Tibial nerve (tissue), 4 donors: ENCODE measurements at places on chromosomes 7 and 10. TPM values are rescaled to one million over a fixed set of nuclear protein-coding genes. Genes with fewer than 3 reads are reported as not detected.

DNA sequence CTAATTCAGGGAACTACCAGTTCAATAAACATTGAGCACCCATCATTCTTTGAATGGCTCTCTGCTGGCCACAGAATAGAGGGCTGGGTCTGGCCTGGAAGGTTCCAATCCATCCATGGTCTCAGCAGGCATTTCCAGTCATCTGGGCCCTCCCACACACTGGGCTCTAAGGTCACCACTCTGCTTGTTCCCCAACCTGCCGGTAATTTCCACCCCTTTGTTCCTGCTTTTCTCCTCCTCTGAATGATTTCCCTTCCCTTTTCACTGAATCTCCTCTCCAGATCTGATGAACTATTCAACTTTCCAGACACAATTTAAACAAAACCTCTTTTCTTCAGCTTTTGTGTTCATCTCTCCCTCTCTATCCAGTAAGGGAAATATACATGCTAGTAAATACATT is 2.6 kb downstream of the BZW2 start:
- peaks cover 11% of the 10 kb centered on the region for H3K4me1 ChIP-seq
- H3K36me3 ChIP-seq: no peaks in the 10 kb centered on the region
- H3K4me3 ChIP-seq: no peak overlapping the region
- no peak for DNase-seq
- H3K27me3 ChIP-seq: no peaks in the 10 kb centered on the region

Gene OR2A42
- total RNA-seq: not detected

DNA sequence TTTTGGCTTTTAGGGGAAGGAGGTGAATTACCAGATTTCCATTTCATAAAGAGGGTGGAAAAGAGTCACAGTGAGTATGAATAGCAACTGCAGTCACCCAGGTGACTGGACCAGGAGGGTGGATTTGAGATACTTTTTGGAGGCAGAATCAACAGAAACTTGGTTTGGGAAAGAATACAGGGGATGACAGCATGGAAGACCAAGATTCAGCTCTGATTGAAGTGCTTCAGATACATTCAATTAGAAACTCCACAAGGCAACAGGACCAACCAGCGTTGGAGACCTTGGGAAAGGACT is 83.0 kb downstream of the SGMS1 start:
- no peaks in the 10 kb centered on the region for H3K36me3 ChIP-seq
- no peak overlapping the region for H3K27ac ChIP-seq

DNA sequence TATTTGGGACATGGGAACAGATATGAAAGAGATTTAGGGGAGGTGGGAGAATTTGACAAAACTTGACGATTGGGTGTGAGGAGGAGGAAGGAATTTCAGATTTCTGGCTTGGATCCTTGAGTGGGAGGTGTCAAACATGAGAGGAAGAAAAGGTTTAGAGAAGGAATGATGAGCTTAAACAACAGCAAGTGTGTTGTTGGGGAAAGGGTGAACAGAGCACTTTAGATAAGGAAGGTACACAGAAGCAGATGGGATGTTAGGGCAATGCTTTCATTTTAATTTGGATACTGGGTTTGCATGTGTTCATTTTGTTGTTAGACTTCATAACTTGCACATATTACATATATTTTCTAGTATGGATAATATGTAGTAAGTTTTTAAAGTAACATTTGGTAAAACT is 23.2 kb downstream of the REEP3 start:
- H3K27me3 ChIP-seq: no peaks in the 10 kb centered on the region
- no peak overlapping the region for H3K27ac ChIP-seq
- no peak overlapping the region for H3K4me3 ChIP-seq
- no peaks in the 10 kb centered on the region for H3K36me3 ChIP-seq
- DNase-seq: no peak

- H3K27me3 ChIP-seq: no peaks in the 10 kb centered on the region
- H3K36me3 ChIP-seq: no peaks in the 10 kb centered on the region
- peaks cover 63% of the 10 kb centered on the region for H3K4me1 ChIP-seq
- H3K4me3 ChIP-seq: no peak overlapping the region
Observed at GRCh38 chr10:35331894-35332640, 4.2 kb upstream of the CCNY start.

GRCh38 chr7:85426487-85426960 is 239.7 kb upstream of the SEMA3D start:
- no peak overlapping the region for H3K27ac ChIP-seq
- no peaks in the 10 kb centered on the region for H3K4me1 ChIP-seq
- DNase-seq: peak; percentile 15
- H3K36me3 ChIP-seq: no peaks in the 10 kb centered on the region
- H3K4me3 ChIP-seq: no peak overlapping the region
- H3K27me3 ChIP-seq: no peaks in the 10 kb centered on the region
